ENCODE measurements at places on chromosomes 4 and X. TPM values are rescaled to one million over a fixed set of nuclear protein-coding genes. Genes with fewer than 3 reads are reported as not detected.

Gene PNMA5
- not detected for total RNA-seq

Gene TMPRSS11A
- total RNA-seq = not detected

Gene SUPT20HL2
- not detected for total RNA-seq

Gene TMPRSS11B
- not detected for total RNA-seq

GRCh38 chr4:150593996-150594395 lies 12.0 kb downstream of the MAB21L2 start:
- DNase-seq = no peak

Gene SUPT20HL1
- not detected for total RNA-seq

Data from upper lobe of right lung (tissue), 1 donor.